ENCODE measurements at places on chromosomes 1 and 21.

GRCh38 chr21:31502537-31503143, 156.9 kb upstream of the SOD1 start:
- DNase-seq, result no peak

DNA sequence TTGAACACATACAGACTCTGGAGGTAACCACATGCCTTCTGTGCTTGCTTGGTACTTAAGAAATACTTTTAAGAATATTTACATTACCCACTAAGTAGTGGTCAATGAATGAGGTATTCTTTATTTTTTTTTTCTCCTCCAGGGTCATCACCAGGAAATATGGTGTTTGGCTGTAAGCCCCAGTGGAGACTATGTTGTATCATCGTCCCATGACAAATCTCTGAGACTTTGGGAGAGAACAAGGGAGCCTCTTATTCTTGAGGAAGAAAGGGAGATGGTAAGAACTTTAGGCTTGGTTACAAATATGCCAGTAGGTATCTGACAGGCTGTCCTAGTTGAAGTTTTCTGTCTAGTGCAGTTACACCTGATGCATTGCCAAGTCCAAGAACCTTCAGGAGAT, 22.8 kb downstream of the WDR3 start:
- no peak for DNase-seq

GRCh38 chr1:107829036-107829770, 135.8 kb downstream of the VAV3 start:
- peak; percentile 88 for DNase-seq

GRCh38 chr1:8956461-8957349, 11.0 kb downstream of the CA6 start:
- DNase-seq, result no peak

- no peak for DNase-seq
These were observed 2.4 kb upstream of the CEP350 start for GRCh38 chr1:179952186-179952585.

GRCh38 chr1:100277866-100278265, 11.8 kb downstream of the RTCA start:
- peak; percentile 35 for DNase-seq

GRCh38 chr1:55828044-55828443, 612.9 kb upstream of the USP24 start:
- no peak for DNase-seq
